T-helper 2 cell treated with Interferon-gamma antibody and Interleukin-4, amounts not matched to agents 5 μg/mL and 100 μg/mL, for 36 hours (primary cell): ENCODE measurements at places on chromosomes 1 and 21.

GRCh38 chr1:24111262-24111995 is 506 bp downstream of the MYOM3 start:
- no peak for DNase-seq

GRCh38 chr1:87872692-87873091 is 544.0 kb downstream of the LMO4 start:
- DNase-seq = no peak

DNA sequence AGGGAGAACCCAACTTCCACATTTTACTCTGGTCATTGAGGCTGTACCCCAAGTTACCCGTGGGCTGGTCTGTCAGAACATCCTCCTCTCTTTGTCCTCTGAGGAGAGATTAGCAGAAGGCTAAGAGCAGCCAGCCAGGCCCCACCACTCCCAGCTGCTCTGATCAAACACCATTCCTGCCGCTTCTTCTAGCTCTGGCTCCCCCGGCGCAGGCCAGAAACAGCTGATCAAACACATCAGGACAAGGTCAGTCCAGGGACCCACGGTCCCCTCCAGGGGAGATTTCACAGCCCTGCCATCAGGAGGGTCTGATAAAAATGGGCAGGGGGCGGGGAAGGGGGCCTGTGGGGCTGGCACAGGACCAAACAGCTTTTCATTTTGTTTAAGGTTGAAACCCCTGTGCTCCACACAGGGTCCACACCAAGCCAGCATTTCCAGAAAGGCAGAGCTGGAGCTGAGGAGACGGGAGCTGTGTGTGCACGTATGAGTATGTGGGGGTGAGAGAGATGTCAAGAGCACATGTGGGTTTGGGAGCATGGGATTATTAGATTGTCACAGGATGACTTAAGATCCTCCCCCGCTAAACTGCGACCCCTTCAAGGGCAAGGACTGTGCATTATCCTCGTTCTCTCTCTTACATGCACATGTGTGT is 29.9 kb upstream of the EPHA8 start:
- no peak for DNase-seq

- no peak for DNase-seq
These were observed 12.3 kb upstream of the LRRC8D start for GRCh38 chr1:89808441-89809117.

DNA sequence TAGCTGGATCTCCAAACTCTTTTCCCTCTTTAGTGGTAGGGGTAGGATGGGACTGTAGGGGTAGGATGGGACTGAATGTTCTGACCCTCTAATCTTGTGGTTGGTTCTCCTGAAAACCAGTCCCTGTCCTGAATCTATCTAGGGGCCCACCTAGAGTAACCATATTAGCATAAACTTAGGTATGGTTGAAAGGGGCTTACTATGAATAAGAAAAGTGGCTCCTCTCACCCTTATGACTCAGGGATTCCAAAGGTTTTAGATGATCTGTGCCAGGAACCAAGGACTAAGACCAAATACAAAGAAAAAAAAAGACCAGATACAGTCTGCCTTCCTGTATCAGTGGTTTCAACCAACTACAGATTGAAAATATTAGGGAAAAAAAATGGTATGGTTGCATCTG is 28.9 kb downstream of the RNF2 start:
- DNase-seq = no peak

- DNase-seq = no peak
These were observed 9.0 kb upstream of the ABCG1 start for GRCh38 chr21:42209801-42210479.

- DNase-seq = no peak
These were observed 6.2 kb downstream of the NR5A2 start for GRCh38 chr1:200033511-200034261.

DNA sequence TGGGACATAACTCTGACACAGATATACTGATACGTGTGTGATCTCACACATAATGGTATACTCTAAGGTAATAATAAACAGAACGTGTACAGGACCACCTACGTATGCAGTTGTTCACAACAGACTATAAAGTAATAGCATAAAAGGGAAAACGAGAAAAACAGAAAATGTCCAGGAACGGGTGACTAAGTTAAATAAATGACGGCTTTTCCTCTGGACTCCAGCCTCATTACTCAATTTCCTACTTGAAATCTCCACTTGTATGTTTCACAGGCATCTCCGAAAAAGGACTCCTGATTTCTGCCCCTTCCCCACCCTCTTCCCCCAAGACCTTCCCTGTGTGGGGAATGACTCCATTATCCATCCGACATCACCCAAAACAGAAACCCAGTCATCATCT is 95.1 kb downstream of the JAK1 start:
- no peak for DNase-seq

- peak; percentile 6 for DNase-seq
These were observed 12.0 kb downstream of the OR2M4 start for GRCh38 chr1:248243204-248243603.

GRCh38 chr1:20381045-20381641 is 90.5 kb downstream of the VWA5B1 start:
- DNase-seq = no peak

- no peak for DNase-seq
These were observed 251.2 kb upstream of the POU3F1 start for GRCh38 chr1:38297842-38298241.
